ENCODE measurements at places on chromosomes 5 and 9.

- DNase-seq = no peak
Observed at GRCh38 chr5:132176987-132177386, 50.7 kb downstream of the P4HA2 start.

DNA sequence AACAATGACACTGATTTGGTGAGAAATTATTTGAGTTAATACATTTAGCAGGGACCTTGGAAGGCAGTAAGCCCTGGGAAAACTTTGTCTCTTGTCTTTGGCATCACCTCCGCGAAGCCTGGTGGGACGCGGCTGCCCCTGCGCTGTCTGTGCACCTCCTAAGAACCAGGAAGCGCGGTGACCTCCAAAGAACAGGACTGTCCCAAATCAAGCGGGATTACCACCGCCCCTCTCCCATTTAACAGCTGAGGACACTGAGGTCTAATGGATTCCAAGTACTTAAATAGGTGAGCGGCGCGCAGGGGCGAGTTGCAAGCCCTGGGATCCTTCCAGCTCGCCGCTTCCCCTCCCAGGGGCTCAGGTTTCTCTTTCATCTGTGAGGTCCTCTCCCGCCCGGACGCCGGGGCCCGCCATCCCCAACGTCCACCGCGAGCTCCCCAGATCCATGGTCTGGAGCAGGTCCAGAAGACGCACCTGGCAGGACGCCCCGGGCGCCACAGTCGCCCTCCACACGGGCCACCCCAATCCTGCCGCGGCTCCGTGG lies 432 bp downstream of the STARD4 start:
- DNase-seq = no peak

GRCh38 chr5:125117566-125117965 lies 371.1 kb upstream of the ZNF608 start:
- DNase-seq = no peak

DNA sequence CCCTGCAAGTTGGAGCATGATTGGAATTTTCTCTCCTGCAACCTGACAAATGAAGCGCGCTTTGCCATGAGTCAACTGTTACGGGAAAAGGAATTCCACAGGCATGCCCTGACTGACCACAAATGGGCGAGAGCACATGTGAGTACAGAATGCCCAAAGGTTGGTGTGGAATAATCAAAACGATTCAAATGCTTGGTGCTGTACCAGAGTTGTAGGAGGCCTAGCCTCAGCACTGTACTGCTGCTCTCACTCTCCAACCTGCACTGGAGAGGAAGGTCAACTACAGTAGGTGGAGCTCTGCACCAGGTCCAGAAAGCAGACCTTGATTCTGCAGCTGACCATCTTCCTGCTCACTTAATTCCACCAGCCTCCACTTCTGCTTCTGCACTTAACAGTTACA lies 406.9 kb upstream of the ACTBL2 start:
- DNase-seq = no peak

GRCh38 chr5:147880487-147880886 lies 2.0 kb downstream of the SCGB3A2 start:
- no peak for DNase-seq

DNA sequence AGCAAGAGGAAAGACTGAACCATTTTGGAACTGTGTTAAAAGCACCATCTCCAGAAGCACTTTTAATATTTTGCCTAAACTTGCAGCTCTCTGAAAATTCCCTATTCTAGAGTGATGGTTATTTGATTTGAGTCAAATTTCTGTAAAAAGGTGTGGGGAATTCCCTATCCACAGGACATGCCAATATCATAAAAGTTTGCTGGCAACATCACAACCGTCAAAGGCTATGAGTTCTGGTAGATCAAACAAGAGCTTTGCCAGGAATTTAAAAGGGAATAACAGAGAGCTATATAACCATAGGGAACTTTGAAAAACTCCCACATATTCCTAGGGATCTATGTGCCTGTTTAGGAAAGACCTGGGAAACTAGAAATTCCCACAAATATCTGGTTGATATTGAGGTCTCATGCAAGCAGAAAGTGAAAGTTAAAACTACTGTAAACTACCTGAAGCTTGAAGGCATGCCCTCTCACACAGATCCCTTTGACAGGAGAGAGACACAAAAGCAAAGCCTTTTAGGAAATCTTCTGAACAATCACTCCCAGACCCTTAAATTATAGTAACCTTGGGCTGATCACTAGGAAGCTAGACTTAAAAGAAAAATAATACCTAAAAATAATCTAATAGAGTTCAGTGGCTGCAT lies 549.9 kb downstream of the ANXA1 start:
- DNase-seq = no peak

GRCh38 chr5:159944056-159944600 lies 27.8 kb downstream of the ADRA1B start:
- no peak for DNase-seq

DNA sequence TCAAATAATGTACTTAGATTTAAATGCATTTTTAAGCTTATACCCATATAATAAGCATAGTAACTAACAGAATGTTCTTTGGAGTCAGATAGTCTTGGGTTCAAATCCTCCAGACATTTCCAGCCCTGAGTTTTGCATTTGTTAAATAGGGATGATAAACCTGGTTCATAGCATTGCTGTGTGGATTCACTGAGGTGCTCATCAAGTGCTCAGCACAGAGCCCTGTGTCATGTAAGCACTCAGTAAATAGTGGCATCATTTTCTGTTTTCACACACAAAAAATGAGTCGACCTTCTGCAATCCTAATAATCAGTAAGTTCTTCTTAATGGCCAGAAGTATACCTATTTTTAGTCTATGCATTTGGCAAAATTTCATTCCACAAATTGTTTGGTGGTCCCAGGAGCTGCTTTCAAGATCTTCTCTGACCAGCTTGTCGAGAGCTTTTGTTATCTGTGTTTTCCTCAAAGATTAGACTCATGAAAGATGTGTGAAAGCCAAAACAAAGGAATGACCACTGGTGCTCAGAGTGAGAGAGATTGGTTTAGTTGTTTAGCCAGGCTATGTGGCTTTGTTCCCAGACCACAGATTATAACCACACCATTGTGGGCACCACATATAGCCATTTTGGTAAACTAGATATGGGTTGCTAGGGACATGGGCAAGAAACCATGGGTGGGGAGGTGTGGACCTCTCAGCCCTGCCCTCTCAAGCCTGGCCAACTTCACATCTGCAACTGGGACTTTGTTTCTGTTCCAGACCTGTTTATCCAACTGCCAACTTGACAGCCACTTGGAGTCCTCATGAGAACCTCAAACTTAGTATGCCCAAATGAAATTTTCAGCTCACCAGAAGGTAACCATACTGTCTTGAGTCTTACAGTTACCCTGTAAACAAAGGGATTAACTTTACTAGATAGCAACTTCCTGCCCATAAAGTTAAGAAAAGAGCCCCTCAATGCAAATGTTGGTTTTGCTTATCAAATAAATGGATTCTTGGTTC lies 45.0 kb downstream of the DOCK8 start:
- no peak for DNase-seq

DNA sequence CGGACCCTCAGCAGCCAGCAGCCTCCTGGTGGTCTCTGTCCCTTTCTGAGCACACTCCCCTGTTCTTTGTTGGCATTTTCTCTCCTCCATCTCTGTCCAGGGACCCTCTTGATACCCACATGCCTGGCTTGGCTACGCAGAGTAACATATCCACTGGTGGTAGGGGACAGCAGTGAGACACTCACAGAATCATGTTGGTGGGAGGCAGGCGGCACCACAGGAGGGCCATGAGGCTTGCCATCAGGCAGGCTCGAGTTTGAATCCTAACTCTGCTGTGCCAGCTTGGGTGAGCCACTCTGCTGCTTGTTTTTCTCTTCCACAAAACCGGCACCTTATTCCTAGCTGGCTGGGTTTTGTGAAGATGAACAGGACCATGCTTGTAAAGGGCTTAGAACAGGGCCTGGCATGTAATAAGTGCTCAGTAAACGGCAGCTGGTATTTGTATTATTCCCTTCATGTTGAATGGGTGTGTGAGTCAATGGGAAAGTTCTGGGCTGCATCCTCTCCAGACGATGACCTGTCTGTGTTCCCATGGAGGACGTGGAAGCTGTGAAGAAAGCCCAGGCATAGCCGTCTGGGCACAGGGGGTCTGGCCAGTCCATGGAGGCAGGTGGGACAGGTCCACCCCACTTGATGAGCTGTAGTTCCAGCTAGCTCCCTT lies 2.3 kb downstream of the COL27A1 start:
- no peak for DNase-seq

- no peak for DNase-seq
Observed at GRCh38 chr5:80369521-80369920, 38.3 kb upstream of the ZFYVE16 start.
